ENCODE measurements at places on chromosomes 16 and 17.

- no peak for DNase-seq
Observed at GRCh38 chr16:84545114-84545737, 40.8 kb upstream of the MEAK7 start.

DNA sequence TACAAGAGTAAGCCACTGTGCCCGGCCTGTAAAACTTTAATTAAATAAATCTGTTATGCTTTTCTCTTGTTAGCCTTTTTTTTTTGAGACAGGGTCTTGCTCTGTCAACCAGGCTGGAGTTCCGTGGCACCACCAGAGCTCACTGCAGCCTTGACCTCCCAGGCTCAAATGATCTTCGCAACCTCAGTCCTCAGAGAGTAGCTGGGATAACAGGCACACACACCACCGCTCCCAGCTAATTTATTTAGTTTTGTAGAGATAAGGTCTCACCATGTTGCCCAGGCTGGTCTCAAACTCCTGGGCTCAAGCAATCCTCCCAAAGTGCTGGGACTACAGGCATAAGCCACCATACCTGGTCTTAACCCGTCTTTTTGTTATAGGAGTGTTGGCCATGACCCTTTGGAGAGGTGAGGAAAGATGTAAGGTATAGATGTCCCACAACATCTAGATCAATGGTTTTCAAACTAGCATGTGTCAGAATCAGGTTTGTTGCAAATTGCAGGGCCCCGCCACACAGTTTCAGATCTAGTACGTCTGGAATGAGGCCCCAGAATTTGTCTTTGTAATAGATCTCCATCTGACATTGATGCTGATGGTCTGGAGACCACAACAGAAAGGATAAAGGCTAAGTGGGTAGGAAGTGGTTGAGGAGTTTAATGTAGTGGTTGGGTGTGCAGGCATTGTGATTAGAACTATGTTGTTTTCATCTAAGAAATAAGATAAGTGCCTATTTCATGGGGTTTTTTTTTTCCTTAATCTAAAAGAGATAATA is 4.3 kb upstream of the GGA2 start:
- no peak for DNase-seq

- DNase-seq: no peak
Observed at GRCh38 chr16:71807905-71808592, 585 bp downstream of the AP1G1 start.

- DNase-seq: no peak
Observed at GRCh38 chr17:3544365-3544764, 13.2 kb downstream of the TRPV3 start.

DNA sequence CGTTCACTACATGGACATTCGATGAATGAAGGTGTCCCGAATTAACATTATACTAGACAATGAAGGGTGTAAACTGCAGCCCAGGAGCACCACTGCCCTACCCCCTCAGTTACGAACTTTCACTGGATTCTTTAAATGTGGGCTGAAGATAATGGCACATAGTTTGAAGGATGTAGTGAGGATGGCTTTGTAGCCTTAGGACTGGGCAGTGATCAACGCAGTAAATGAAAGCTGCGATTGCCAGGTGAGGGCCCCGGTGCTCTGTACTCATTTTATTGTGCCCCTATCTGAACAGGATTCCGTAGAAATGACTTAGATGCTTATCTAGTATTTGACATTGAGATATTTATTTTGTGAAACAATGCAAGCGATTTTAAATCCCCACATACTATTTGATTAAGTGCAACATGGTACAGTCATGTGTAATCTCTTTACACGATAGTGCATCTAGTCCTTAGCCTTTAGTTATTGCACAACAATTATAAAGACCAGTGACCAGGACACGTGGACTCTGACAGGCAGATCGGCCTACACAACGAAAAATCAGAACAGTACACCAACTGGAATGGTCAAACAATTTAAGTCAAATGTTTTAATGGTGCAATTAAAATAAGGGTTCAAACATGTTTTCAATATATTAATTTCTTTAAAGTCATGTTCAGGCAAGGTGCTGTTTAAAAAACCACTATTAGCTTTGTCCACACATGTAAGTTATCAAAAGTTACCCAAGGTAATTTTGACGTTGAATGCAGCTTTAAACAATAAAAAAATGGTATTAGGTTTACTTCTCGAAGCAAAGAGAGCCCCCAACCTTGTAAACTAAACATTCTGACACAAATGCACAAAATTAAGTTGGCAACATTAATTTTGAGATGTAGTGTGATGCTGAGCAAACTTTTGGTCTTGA is 17.4 kb upstream of the ERN1 start:
- no peak for DNase-seq

DNA sequence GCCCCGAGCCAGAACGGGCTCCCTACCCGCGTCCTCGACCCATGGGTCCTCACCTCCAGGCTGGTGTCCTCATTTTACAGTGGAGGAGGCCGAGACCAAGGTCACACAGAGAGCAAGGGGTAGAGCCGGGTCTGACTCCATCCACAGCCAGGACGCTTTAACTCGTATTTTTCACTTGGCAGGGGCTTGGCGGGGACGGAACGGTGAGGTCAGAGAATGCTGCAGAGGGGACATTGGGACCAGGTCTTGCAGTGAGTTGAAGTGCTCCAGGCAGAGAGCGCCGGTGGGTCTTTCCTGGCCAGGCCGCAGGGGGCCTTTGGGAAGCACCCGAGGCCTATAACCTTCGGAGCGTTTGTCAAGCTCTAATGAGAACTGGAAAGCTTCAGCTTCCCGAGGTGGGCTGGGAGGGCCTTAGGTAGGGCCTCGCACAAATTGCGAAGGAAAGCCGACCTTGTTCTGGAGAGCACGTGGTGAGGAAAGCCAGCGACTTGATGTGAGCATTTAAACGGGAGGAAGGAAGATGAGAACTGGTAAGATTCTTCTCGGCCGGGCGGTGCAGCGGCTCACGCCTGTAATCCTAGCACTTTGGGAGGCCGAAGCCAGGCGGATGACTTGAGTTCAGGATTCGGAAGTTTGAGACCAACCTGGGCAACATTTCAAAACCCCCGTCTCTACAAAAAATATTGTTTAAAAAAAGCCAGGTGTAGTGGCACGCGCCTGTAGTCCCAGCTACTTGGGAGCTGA is 908 bp upstream of the CLUH start:
- DNase-seq: no peak

GRCh38 chr17:58415371-58416055 is 1.8 kb downstream of the RNF43 start:
- DNase-seq: no peak

DNA sequence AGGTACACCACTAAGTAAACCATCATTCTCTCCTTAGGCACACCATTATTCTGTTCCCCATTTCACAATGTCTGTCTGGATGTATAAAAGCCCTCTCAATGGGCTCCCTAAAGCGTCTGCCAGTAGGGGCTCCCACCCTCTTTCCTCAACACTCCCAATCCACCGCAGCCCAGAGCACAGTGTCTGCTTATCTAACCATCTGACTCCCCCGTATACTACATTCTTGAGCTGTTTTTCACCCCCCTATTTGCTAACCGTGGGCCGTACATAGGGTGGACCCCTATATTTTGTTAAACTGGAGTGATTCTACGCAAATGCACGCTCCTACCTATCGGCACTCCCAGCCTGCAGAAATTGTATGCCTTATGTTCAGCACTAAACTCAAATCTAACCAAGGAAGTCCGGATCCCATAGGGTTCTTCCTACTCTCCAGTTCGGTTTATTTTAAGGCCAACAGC is 685 bp upstream of the PSMD3 start:
- no peak for DNase-seq

- no peak for DNase-seq
Observed at GRCh38 chr16:66509576-66509975, 40.3 kb downstream of the TK2 start.
